ENCODE measurements at places on chromosomes 3 and 15.

DNA sequence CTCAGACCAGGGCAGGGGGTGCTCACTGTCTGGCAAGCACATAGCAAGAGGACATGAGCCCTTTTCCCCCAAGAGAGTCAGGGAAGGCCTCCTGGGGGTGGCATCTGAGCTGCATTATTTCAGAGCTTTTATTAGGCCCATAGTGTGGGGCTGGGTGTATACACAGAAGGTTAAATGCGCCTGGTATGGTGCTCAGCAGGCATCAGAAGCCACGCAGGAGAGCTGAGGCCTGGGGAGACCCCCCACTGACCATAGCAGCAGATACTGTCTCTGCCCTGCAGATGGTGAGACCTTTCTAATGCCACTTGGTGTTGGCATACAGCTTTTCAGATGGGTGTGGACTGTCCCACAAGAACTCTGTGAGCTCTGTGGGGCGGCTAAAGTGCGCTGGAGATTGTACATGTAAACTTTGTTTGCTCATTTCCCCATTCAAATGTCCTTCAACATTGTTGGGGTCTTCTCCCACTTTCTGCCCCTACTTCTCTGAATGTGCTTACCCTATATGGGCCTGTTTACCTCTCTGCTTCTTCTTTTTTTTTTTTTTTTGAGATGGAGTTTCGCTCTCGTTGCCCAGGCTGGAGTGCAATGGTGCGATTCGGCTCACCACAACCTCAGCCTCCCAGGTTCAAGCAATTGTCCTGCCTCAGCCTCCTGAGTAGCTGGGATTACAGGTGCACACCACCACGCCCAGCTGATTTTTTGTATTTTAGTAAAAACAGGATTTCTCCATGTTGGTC is 62.2 kb downstream of the CDC25A start:
- no peak for DNase-seq

- no peak for DNase-seq
These were observed 366.4 kb downstream of the EPHB1 start for GRCh38 chr3:135161425-135161824.

DNA sequence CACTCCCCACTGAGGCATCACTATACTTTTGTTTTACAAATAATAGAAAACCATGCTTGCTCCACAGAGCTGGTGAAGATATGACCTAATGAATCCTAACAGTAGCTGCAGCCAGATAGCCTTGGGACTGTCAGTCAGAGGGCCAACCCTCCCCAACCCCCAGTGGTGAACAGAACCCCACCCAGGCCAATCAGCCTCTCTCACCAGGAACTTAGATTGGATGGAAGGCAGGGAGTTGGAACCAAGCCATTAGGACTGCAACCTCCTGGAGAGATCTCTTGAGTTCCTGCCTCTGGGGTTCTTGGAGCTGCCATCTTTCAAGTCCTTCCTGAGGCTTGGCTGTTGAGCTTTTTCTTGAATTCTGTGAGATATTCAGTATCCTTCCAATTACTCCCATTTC is 3.0 kb upstream of the MRPS22 start:
- no peak for DNase-seq

DNA sequence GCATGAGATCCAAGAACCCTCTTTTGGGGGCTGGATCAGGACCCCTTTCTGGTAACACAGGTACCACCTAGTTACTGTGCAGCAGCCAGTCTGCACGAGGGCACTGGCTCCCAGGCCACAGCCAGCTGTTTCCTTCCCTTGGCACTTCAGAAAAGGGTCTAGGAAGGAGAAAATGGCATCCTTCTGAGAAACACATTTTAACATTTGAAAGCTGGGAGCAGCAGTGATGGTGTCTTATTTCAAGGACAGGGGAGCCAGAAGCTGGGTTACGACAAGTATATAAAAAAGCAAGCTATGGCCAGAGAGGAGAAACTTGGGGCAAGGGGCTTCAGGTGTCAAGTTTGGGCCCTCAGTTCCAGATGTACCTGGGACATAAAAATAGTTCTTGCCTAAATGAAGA is 282.8 kb downstream of the CTNNB1 start:
- no peak for DNase-seq

DNA sequence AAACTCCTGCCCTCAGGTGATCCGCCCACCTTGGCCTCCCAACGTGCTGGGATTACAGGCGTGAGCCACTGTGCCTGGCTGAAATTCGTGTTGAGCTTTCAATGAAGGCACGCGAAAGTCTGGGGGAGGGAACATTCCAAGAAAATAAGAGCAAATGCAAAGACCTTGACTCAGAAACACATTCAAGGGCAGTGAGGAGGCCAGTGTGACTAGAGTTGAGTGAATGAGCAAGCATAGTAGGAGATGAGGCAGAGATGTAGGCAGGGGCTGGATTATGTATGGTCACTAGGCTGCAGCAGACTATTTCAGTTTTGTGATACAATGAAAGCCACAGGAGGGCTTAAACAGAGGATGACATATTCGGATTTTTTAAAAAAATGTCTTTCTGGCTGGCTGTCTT is 67.0 kb downstream of the SCN11A start:
- DNase-seq: no peak

DNA sequence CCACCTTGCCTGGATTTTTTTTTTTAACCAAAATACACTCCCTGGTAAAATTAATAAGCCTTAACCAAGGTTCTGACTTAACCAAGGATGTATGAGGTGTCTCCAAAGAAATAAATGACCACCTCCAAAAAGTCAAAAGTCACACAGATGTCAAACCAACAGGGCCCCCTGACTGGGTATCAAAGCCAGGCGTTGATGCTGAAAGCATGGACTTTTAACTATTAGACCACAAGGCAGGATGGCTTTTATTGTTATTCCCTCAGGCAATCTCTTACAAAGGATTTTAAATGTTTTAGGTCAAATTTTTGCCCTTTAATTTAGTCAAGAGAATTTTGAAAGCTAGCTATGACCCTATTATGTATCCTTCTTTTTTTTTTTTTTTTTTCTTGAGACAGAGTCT is 60.4 kb downstream of the OSTN start:
- no peak for DNase-seq

GRCh38 chr15:77542491-77543001 is 90.2 kb downstream of the LINGO1 start:
- peak; percentile 56 for DNase-seq

DNA sequence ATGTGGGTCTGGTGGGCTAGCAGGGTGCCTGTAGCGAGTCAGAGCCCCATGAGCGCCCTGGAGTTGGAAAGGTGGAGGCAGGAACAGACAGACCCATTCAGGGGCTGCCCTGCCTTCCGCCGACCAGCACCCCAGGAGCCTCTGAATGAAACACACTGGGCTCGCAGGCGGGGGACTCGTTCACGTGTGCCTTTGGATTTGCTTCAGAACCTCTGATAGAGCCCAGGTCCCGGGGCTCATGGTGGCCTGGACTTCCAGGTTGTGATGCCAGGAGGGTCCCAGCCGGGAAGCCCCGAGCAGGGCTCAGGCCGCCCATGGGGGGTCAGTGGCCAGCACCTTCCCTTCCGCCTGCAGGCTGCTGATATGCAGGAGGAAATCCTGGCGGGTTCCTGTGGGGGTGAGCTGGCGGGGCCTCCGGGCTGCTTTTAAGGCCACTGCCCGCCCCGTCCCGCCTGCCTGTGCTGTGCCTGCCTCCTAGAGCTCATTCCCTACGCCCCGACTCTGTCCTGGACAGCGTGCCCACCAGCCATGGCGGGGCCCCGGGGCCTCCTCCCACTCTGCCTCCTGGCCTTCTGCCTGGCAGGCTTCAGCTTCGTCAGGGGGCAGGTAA is at the start of gene STAB1:
STAB1 (plus strand) TSS at position 453 of the 610 bp plus-strand sequence; CDS start at position 529, 76 bp downstream.
- DNase-seq: no peak

DNA sequence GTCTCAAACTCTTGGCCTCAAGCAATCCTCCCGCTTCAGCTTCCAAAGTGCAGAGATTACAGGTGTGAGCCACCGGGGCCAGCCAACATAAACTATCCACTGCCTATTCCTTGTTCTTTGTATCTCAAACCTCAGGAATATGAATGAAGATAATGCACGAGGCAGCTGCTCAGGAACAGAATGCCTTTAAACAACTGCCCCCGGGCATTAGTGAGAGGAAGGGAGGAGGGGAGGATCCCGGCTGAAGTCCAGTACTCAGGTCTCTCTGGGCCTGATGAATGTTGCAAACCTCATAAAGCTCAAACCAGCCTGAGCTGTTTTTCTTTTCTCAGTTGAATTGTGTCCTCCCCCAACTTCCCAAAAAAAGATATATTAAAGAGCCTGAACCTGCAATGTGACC is 26.9 kb upstream of the MTMR14 start:
- DNase-seq: no peak

DNA sequence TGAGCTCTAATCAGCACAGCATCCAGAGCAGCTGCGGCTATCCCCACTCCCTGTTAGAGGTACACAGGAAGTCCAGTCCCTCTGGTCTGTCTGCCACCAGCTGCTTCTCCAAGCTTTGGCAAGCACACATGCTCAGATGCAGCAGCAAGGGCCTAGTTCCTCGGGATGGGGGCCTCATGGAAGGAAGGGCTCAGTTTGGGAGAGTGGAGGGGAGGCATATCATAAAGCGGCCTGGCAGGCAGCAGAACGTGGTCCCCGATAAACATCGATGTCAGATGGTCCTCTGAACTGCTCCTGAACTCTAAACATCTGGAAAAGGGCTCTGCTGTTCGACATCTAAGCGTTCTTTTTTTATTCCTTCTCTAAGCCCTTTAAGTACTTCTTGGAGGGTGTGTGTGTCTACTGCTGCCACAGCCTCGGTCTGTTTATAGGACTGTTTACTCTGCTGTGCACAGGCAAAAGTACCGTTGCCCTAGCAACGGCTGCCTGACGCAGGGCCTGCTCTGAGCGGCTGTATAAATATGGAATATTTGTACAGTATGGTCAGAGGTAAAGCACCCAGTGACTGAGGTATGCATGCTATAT is 74.6 kb downstream of the PRICKLE2 start:
- DNase-seq: peak; percentile 87

GRCh38 chr3:120730576-120731542 is 11.5 kb downstream of the RABL3 start:
- DNase-seq: no peak

DNA sequence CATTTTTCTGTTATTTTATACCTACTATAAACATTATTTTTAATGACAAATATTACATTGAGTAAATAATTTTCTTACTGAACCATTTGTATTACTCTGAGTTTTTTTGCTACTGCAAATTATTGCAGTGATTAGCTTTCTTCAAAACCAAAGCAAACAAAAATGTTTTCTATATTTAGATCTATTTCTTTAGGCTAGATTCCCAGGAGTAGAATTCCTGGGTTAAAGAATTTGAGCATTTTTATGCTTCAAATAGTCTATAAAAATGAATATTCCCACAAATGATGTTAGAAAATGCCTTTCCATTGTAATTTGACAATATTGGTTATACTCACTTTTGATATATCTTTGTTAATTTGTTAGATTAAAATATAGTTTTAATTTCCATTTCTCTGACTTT is 76.8 kb downstream of the LEKR1 start:
- no peak for DNase-seq

DNA sequence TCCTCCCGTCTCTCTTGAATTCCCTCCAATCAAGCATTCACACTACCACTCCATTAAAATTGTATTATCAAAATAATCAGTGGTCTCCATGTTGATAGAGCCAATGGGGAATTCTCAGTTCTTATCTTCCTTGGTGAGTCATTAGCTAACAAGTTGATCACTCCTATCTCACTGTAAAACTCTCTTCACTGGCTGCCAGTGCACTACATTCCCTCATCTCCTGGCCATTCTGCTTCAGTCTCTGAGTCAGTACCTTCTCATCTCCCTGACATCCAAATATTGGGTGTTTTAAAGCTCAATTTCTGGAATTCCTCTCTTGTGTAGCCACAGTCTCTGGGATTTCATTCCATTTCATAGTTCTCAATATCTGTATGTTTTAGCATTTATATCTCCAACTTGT is 175.2 kb downstream of the ALDH1A2 start:
- peak; percentile 52 for DNase-seq

DNA sequence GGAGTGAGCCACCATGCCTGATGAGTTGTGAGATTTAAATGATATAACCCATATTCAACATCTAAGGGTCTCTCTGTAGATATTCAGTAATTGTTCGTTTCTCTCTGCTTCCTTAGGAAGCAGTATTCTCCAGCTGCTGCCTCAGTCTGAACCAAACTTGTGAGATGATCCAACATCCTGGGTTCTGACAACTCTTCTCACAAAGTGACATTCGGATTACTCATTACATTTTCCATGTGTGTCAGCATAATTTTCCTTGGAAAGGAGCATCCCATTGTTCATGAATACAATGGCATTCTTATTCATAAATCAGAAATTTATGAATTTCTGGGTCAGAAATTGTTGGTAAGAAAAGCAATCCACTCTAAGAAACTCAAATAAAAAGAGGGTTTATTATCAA is 15.0 kb upstream of the SEC22A start:
- no peak for DNase-seq

DNA sequence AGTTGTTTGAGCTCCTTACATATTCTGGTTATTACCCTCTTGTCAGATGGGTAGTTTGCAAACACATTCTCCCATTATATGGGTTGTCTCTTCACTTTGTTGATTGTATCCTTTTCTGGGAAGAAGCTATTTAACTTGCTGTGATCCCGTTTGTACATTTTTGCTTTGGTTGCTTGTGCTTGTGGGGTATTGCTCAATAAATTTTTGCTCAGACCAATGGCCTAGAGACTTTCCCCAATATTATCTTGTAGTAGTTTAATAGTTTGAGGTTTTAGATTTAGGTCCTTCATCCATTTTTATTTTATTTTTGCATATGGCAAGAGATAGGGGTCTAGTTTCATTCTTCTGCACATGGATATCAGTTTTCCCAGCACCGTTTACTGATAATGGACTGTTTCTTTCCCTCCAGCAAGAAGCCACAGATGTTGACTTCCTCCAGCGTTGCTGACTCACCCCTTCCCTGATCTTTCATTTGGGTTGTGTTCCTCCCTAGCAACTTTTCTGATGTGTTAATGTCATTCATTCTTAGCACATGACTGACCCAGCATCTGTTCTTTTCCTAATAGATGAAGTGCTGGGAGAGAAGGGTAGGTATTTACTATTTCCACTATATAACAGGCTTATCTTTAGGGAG is 166.7 kb upstream of the SGO1 start:
- DNase-seq: peak; percentile 15

- peak; percentile 32 for DNase-seq
These were observed 13.7 kb upstream of the PARP6 start for GRCh38 chr15:72285927-72286516.

GRCh38 chr3:184784731-184785500 is 27.1 kb upstream of the VPS8 start:
- no peak for DNase-seq

GRCh38 chr3:106759731-106760130 is 617.5 kb upstream of the CCDC54 start:
- DNase-seq: no peak

- no peak for DNase-seq
These were observed 99.4 kb upstream of the KLF13 start for GRCh38 chr15:31227235-31227634.

- DNase-seq: no peak
These were observed 52.9 kb upstream of the BCL6 start for GRCh38 chr3:187798126-187798525.

All from bronchial epithelial cell (primary cell).